ENCODE measurements at places on chromosomes 11 and 22. TPM values are rescaled to one million over a fixed set of nuclear protein-coding genes. Genes with fewer than 3 reads are reported as not detected.

KCNJ5 gene
- 0.30 TPM for total RNA-seq

PRDM10 gene
- 23.1 TPM for total RNA-seq

FGF4 gene
- total RNA-seq, result 3.3 TPM

GGTLC3 gene
- total RNA-seq, result not detected

LRRC10B gene
- 1.1 TPM for total RNA-seq

DNA sequence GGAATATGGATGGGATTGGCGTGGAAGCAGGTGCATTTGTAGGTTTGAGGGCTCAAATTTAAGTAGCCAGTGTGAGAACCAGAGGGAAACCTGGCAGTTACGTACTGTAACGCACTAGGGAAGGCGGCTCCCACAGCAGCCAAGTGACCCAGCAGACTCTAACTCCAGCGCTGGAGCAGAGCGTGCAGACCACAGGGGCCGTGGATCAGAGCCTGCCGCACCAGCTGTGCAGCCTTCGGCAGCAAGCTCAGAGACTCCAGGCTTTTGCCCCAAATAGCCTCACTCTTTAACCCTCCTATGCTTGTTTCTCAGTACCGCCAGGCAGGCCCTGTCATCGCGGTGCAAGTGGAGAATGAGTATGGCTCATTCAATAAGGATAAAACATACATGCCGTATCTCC lies 12.3 kb downstream of the GLB1L3 start:
- DNase-seq, result no peak

GRCh38 chr11:7268758-7269157 lies 17.1 kb downstream of the SYT9 start:
- DNase-seq, result no peak

DNA sequence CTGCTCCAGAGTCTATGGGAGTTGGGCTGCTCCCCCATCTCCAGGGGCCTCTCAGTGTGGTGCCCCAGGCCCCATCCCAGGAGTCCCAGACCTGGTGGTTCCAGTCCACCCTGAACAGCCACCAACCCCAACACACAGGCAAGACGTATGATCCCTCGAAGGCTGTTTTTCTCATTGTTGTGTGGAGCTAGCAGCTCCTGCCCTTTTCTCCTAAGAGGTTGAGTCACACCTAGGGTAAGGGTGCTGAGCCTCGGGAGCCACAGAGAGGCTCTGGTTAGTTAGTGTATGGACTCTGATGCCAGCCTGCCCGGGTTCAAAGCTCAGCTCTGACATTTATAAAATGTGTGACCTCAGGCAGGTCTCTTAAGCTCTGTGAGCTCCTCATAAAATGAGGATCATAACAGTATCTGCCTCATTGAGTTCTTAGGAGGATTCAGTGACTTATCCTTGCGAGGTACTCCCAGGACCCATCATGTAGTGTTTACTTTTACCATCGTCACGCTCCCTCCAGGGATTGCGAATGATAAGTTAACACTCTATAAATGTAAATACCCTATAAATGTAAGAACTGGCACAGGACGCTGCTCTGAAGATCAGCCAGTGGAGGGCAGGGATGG lies 47.2 kb downstream of the FBLN1 start:
- DNase-seq, result no peak

- DNase-seq, result no peak
Observed at GRCh38 chr11:78977009-78977408, 402.3 kb upstream of the NARS2 start.

GRCh38 chr11:79087238-79087960 lies 353.4 kb downstream of the TENM4 start:
- no peak for DNase-seq

GRCh38 chr11:78717041-78717440 lies 142.4 kb upstream of the NARS2 start:
- DNase-seq, result no peak

GRCh38 chr11:12704049-12704448 lies 29.8 kb downstream of the TEAD1 start:
- DNase-seq, result no peak
